ENCODE measurements at places on chromosomes 3 and 15.

- DNase-seq = no peak
Measured at GRCh38 chr15:97072545-97072944, 742.0 kb downstream of the NR2F2 start.

DNA sequence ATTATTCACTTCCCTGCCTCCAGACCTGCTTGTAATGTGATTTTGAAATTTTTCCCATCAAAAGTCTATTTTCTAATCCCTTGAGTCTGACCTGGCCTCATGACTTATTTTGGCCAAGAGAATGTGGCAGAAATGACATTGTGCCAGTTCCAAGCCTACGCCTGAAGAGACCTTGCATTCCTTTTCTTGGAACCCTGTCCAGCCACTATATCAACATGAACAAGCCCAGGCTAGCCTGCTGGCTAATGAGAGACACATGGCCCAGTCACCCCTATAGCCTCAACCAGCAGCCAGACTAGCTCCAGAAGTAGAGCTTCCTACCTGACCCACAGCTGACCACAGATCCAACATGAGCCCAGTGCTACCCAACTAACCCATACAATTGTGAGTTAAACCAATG lies 121.1 kb upstream of the ACP3 start:
- DNase-seq = no peak

DNA sequence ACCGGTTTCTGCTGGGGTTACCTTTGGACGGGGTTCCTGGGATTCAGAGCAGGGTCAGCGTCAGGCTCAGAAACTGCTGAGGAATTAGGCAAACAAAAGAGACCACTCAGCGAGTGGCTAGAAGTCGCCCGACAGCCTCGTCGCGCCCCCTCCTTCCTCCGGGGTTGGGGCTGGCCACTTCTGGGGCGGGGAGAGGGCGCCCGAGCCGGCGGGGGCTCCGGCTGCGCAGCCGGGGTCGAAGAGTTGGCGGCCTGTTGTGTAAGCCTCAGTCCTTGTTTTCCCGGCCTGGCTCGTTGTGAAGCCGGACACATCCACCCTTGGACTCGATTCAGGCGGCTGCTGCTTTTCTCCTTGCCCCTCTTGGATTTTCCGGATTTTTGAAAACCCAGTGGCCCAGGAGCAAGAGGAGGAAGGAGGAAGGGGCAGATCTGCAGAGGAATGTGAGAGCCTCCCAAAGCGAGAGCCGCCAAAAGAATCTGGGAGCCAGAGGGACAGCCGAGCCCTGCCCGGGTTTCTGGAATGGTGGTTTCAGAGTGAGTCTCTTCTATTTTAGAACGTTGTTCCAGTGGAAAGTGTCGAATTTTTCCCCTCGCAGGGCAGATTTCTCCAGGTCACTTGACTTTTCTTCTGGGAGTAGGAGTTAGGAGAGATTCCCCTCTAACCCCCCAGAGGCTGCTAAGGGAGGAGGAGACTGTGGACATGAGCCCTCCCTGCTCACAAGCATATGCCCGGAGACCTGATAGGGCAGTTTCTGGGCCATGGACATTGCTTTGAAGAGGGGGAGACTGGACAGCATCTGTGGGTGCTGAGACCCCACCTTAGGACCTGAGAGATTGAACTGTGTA lies 666 bp downstream of the SNX33 start:
- DNase-seq = no peak

DNA sequence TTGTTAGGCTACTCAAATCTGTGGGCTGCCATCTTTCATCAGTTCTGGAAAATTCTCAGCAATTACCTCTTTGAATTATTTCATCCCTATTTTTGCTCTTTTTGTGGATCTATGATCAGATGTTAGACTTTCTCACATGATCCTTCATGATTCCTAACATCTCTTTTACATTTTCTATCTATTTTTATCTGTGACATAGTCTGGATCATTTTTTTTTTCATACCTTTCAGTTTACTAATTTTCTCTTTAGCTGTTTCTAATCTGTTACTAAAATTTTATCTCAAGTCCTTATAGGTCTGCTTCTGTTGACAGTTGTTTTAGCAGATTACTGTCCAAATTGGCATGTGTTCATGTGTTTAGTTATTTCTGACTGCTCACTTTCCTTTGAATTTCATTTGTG lies 42.3 kb upstream of the HDC start:
- no peak for DNase-seq

GRCh38 chr15:58707397-58707796 lies 42.1 kb downstream of the ADAM10 start:
- DNase-seq = no peak

All from NCI-H2171 treated with DMSO at 0.1 percent for 48 hours (cell line).